Urinary bladder (tissue), 4 donors: ENCODE measurements at places on chromosomes 4 and X.

DNA sequence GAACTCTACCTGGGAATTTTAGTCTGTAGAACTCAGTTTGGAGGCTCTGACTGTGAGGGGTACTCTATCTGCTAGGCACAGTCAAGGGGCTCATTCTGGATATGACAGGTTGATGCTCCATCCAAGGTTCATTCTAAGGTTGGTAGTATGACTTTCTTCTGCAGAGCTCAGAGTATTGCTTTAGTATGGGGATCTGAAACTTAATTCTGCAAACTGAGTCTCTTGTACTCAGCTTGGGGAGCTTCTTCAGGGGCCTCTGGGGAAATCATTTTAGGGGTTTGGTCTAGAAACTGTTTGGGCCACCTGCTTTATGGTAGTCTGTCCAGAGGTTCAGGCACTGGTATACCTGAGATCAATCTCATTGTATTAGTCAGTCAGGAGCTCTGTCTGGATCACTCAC is 9.7 kb upstream of the TSR2 start:
- no peak for DNase-seq

DNA sequence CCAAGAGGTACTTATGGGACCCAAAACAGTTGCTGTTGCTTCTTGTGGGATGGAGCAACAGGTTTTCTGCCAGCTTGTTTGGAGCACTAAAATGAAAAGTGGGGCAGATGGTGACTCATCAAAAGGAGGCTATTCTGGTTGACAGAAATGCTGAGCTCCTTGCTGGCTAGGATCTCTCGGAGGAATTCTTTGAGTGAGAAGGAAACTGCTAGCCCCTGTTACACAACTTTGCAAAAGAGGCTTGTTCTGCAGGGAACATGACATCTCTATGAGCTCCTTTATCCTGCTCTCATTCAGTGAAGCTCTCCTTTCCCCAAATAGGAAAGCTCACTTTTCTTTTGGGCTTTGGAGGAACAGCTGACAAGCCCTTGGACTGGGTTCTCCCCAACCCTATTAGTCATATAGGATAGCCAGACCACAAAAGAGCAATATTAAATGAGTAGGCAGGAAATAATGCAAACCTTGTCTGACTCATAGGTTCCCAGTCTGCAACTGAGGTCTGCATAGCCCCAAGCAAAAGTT is 108.3 kb downstream of the CDS1 start:
- no peak for DNase-seq

DNA sequence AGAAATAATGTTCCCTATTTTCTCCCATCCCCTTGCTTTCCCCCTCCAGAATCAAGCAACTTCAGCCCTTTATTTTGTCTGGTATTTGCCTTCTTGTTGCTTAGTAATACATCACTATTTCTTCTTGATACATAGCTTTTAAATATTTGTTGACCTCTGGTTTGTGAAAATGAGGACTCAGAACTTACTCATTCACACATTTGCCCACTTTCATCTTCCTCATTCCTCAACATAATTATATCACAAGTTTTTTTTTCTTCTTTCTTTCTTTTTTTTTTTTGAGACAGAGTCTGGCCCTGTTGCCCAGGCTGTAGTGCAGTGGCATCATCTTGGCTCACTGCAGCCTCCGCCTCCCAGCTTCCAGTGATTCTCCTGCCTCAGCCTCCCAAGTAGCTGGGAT is 28.9 kb upstream of the NDUFC1 start:
- no peak for DNase-seq

GRCh38 chr4:64940698-64941097 is 531.4 kb upstream of the TECRL start:
- no peak for DNase-seq

DNA sequence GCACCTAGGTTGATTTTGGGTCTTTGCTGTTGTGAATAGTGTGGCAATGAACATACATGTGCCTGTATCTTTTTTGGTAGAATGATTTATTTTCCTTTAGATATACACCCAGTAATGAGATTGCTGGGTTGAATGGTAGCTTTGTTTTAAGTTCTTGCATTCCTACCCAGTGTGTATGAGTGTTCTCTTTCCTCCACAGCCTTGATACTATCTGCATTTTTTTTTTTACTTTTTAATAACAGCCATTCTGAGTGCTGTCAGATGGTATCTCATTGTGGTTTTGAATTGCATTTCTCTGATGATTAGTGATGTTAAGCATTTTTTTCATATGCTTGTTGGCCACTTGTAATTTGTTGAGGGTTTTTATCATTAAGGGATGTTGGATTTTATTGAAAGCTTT is 351.8 kb upstream of the GNPDA2 start:
- no peak for DNase-seq

- DNase-seq = no peak
Measured at GRCh38 chrX:122816288-122816687, 367.8 kb upstream of the GRIA3 start.

GRCh38 chr4:44017422-44017739 is 431.2 kb downstream of the KCTD8 start:
- DNase-seq = no peak

- no peak for DNase-seq
Measured at GRCh38 chrX:112233164-112233563, 150.6 kb upstream of the TRPC5 start.

DNA sequence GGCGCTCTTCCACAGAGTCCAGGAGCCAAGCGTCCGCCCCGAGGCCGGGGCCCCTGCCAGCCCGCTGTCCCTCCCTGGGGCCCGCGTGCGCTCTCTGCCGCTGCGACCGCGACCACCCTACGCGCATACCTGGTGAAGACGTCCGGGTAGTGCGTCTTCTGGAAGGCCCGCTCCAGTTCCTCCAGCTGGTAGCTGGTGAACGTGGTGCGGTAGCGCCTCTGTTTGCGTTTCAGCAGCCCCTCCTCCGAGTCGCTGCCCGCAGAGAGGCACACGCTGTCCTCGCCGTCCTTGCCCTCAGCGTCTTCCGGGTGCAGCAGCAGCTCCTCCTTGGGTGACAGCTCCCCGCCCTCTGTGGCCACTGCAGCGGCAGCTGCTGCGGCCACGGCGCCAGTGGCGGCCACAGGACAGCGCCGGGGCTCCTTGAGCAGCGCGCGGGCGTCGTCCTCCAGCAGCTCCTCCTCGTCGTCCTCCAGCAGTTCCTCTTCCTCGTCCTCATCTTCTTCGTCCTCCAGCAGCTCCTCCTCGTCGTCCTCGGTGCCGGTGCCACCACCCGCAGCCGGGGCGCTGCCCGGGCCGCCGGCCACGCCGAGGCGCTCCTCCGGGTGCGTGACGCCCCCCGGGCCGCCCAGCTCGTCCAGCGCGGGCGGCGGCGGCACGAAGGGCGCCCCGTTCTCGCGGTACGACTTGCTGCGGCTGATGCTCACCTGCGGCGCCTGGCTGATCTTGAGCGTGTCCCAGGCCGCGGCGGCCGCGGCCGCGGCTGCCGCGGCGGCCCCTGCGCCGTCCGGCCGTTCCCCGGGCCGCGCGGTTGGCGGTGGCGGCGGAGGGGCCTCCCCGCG is 2.8 kb downstream of the ARX start:
- DNase-seq = no peak

DNA sequence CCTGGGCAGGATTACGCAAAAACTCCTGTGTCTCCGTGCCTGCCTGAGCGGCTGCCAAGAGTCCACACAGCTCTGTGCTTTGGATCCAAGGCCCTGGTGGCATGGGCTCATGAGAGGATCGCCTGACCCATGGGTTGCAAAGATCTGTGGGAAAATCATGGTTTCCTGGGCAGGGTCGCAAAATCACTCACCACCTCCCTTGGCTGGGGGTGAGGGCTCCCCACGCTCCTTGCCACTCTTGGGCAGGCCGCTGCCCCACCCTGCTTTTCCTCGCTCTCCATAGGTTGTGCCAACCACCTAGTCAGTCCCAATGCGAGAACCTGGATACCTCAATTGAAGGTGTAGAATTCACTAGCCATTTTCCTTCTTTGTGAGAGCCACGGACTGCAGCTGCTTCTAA is 66.5 kb upstream of the MAGEB18 start:
- no peak for DNase-seq

DNA sequence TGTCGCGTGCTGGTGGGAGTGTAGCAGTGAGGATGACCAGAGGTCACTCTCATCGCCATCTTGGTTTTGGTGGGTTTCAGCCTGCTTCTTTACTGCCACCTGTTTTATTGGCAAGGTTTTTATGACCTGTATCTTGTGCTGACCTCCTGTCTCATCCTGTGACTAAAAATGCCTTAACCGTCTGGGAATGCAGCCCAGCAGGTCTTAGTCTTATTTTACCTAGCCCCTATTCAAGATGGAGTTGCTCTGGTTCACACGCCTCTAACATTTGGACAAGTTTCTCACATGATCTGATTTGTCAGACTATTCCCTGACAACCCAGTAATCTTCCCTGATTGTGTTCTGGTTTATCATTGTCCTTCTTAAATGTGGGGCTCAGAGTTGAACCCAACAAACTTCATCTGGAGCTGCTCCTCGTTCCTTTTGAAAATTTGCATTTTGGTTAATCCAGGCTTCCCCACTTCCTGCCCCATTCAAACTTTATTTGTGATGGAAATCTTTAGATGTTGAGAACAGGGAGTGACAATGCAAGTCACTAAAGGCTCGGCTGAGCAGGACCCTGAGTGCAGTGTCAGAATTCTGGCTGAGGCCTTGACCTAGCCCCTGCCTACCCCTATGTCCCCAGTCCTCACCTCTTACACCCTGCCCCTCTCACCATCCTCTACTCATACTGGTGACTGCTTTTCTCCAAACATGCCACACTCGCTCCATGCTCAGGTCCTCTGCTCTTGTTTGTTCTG is 226.8 kb downstream of the STIM2 start:
- no peak for DNase-seq

GRCh38 chr4:53346920-53347852 is 18.7 kb downstream of the SCFD2 start:
- DNase-seq = no peak

GRCh38 chr4:80092088-80092487 is 19.1 kb upstream of the ANTXR2 start:
- no peak for DNase-seq

DNA sequence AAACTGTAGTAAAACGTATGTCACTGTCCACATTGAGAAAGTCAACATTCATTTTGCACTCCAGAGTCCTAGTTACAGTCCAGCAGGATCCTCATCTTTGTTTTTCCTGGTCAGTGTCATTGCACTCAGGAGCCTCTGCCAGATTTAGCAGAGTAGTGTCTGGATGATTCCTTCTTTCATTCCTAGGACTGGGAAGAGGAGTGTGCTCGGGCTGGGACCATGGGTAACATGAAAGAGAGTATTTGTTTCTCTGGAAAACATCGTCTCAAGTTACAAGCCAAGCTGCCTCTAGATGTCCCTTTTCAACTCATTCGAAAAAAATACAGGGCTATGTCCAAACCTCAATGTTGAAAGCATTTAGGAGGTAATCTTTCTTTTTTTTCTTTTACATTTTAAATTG is 69.9 kb upstream of the TNIP3 start:
- no peak for DNase-seq

GRCh38 chr4:119663160-119663788 is 34.7 kb upstream of the PDE5A start:
- DNase-seq = no peak

DNA sequence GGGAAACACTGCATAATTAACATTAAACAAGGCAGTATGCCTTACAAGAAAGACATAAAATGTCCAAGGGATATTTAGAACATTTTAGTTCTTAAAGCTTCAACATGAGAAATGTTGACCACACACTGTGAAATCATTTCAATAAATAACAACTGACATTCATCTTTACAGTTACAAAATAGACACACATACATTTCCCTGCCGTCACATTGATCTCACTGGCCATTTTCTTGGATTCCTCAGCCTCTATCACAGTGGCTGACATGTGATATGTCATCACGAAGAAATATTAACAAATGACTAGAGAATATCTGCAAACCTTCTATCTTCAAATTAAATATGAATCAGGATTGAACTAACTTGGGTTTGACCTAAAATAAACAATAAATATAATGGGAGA is 1.9 kb downstream of the CXCL2 start:
- no peak for DNase-seq

DNA sequence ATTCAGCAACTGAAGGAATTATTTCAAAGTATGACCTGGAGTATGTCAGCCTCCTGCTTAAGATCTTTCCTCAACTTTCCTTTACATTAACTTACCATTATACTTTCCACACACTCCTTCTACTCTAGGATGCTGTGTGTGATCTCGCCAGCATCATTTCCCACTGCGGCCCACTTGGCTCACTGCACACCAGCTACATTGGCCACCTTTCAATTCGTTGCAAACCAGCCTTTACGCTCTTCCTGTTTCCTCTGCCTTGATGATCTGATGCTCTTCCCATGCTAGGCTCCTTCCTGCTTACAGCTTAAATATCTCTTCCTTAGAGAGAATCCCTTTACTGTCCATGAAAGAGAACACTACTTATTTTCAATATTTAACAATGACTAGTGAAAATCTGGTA is 95.1 kb downstream of the GPM6A start:
- no peak for DNase-seq

- DNase-seq = no peak
Measured at GRCh38 chr4:71050809-71051208, 57.4 kb downstream of the DCK start.

- no peak for DNase-seq
Measured at GRCh38 chr4:124044867-124045266, 648.3 kb downstream of the SPRY1 start.

DNA sequence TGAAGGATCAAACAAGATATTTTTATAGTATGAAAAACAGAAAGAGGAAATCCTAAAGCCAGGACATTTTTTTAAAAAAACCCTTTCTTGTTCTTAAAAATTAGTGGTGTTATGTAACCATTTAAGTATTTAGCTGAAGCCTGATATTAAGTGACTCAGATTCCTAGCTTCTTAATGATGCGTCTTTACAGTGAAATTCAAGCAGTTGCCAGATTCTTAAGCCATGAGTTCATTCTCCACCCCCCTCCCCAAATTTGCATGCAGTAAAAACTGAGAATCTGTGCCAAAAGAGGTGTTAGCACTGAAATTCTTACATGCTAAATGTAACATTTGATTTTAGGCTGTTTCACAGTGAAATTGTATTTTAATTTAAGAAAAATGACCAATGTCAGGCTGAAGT is 180.8 kb downstream of the RAPGEF2 start:
- no peak for DNase-seq

- DNase-seq = no peak
Measured at GRCh38 chr4:163681208-163681821, 186.8 kb downstream of the TMA16 start.

- no peak for DNase-seq
Measured at GRCh38 chr4:156146571-156146970, 192.9 kb upstream of the CTSO start.

GRCh38 chrX:14528629-14529289 is 577 bp upstream of the GLRA2 start:
- DNase-seq = peak; percentile 33

GRCh38 chr4:77493120-77493752 is 112.4 kb upstream of the CXCL13 start:
- no peak for DNase-seq

GRCh38 chr4:183503497-183504063 is 1.3 kb upstream of the ING2 start:
- no peak for DNase-seq

- no peak for DNase-seq
Measured at GRCh38 chr4:67853336-67853735, 30.5 kb downstream of the TMPRSS11D start.

GRCh38 chr4:53015681-53016080 is 153.6 kb downstream of the RASL11B start:
- DNase-seq = no peak

GRCh38 chr4:103097112-103097511 is 2.5 kb downstream of the BDH2 start:
- DNase-seq = no peak
